ENCODE measurements at places on chromosomes 2 and 18.

- no peak for DNase-seq
These were observed 359.9 kb upstream of the SLC14A2 start for GRCh38 chr18:45255197-45255890.

DNA sequence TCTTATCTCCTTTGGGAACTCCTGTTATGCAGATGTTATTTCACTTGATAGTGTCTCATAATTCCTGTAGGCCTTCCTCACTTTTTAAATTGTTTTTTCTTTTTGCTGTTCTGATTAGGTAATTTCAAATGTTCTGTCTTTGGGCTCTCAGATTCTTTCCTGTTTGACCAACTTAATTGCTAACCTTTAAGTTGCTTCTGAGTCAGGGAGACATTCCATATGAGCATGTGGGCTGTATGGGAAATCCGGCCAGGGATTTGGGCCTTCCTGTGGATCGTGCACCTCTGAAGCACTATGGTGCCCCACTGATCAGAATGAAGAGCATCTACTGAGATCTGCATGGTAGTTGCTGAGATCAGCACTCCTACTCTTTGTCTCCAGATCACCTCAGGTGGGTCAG lies 44.7 kb upstream of the REEP1 start:
- no peak for DNase-seq

DNA sequence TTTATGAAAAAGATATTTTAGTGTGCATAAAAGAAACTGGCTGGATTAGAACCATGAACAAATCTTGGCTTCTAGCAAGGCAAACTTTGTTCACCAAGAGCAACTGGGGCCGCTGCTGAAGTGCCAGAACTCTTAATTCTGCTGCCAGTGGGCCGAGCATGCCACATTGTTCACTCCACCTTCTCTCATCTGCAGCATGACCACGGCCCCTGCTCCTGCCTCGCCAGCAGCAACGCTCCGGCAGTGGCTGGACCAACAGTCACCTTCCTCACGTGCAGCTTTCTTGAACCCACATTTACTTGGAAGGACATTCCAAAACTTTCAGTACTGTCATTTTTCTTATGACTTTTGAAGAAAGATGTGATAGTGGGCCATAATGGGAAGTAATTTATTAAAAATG lies 213.8 kb downstream of the PIEZO2 start:
- DNase-seq, result no peak

DNA sequence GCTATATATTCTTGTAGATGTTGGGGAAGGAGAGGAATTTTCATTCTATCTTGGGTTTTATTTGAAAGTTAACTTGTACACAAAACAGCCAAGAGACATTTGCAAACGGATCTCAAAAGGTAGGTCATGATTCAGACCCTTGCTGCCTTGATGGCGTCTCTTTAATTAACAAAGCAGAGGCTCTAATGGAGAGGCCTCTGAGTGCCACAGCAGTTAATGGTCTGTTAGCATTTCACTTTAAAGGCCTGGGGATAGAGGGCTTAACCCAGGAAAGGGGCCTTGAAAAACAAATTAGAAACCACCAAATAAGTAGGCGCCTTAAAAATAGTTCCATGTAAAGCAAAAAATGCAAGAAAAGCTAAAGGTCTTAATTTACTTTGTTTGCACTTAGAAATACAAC lies 836.9 kb upstream of the CELF4 start:
- no peak for DNase-seq

- DNase-seq, result no peak
These were observed 511 bp downstream of the MATN3 start for GRCh38 chr2:20012032-20012281.

- no peak for DNase-seq
These were observed 150.1 kb downstream of the GLI2 start for GRCh38 chr2:120885749-120886148.

- DNase-seq, result no peak
These were observed 48.2 kb downstream of the LIPG start for GRCh38 chr18:49610022-49610445.

GRCh38 chr2:63378589-63378988 lies 209.7 kb downstream of the WDPCP start:
- peak; percentile 64 for DNase-seq

GRCh38 chr2:56693501-56693900 lies 509.7 kb downstream of the CCDC85A start:
- no peak for DNase-seq

DNA sequence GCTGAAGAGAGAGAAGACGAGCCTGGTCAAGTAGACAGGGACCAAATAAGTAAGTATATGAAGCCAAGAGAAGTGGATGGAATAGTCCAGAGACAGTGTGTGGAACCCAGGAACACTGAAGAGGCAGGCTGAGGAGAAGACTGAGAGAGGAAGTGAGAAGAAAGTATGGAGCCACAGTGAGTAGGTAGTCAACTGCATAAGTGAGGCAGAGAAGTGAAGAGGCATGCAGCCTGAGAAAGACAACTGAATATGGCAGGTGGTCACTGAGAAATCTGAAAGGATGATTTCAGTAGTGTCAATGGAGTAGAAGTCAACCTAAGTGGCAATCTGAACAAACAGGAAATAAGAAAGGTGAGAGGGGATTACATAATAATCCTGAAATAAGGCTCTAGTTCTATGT lies 55.4 kb downstream of the CWC22 start:
- peak; percentile 9 for DNase-seq

DNA sequence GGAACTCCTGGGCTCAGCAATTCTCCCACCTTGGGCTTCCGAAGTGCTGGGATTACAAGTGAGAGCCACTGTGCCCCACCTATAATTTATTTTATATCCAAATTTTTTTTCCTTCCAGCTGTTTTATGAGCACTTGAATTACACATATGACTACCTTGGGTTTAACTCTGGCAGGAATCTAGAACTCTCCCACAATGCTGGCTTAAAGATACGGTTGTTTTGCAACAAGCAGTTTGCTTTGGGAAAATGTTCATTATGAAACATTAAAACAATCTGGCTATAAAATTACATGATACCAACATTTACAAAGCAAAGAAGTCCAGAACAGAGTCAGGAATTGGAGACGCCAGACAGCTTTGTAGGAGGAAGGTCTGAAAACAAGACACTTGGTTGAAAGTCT lies 12.8 kb downstream of the CD302 start:
- DNase-seq, result no peak

DNA sequence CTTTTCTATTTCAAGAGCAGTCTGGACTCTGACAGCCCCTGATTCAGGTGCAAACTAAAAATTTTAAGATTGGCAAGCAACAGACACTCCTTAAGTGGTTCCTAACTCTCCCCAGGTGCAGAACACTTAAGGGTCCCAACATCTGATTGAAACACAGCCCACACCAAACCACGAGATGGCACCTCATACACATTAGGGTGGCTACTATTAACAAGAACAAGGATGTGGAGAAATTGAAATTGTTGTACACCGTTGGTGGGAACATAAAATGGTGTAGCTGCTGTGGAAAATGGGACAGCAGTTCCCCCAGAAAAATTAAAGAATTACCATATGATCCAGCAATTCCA lies 82.3 kb downstream of the POLR1A start:
- no peak for DNase-seq

- DNase-seq, result no peak
These were observed 213.1 kb downstream of the NBAS start for GRCh38 chr2:15348045-15348444.

GRCh38 chr2:68643011-68643873 lies at the start of gene PROKR1:
TSS of gene PROKR1 (plus strand) at chr2:68643579. CDS start at chr2:68645822, 2,243 bp downstream.
- no peak for DNase-seq

DNA sequence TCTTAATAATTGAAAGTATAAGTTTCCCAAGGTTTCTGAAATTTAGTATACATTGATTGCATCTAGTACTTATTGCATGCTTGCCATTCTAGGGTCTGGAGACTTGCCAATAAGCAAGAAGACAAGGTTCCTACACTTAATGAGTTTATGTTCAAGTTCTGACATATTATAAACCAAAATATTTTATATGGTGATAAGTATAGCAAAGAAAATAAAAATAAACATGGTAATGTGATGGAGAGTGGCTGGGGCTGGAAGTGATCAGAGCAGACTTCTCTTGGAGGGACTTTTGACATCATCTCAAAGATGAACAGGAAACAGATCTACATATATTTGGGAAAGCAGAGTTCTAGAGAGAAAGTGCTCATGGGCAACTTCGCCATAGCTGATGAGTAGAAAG lies 119.5 kb upstream of the EPHA4 start:
- DNase-seq, result no peak

DNA sequence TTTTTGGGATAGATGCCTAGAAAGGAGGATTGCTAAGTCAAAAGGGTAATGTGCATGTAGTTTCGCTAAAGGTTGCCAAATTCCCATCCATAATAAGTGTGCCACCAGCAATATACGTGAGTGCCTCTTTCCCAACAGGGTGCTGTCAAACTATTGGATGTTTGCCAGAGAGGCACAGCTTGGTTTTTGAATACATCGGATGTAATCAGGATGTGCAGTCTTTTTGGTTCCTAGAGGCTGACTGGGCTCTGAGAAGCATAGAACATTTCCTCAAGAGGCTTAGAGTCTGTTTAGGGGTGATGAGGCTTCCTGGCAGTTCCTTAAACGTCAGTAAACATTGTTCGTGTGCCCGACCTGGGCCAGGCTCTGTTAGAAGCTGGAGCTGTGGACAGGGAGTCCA lies 28.0 kb downstream of the AGAP1 start:
- no peak for DNase-seq

GRCh38 chr2:60644951-60645350 lies 91.5 kb upstream of the BCL11A start:
- DNase-seq, result no peak

DNA sequence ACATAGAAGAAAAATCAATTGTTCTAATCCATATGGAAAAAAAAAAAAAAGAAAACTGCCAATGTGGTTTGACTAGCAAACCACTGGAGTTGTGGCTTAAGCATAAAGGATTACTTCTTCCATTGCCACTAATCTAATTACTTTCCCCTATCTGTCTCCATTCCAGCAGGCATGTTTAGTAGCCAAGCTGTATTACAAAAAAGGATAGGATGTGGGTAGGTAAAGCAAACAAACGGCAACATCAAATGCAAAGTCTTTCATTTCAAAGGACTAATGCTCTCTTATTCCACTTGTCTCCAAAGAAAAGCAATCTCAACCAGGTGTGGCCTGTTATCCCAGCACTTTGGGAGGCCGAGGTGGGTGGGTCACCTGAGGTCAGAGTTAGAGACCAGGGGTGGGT lies 36.5 kb downstream of the SLC8A1 start:
- no peak for DNase-seq

- no peak for DNase-seq
These were observed 100.2 kb downstream of the SRBD1 start for GRCh38 chr2:45510701-45511420.

DNA sequence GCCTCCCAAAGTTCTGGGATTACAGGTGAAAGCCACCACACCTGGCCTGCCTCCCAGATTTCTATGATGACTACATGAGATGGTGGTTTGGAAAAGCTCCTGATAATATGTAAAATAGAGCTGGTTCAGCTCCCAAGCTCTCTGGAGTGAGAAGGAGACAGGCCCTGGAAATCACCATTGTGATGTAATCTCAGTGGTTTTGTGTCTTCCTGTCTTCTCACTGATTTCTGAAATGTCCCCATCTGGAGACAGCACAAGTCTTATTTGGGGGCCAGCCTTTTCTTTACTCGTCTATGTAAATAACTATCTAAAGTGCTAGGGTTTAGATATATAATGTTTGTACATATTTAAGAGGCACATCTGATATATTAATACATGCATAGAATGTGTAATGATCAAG lies 64.0 kb downstream of the CCNT2 start:
- DNase-seq, result peak; percentile 25

- no peak for DNase-seq
These were observed 32.4 kb downstream of the CUL3 start for GRCh38 chr2:224552771-224553170.

All from MV-4-11 (cell line).